ENCODE measurements at places on chromosomes 12 and 14.
A peak's percentile ranks its signal among the peaks of the same experiment; 100 is the strongest.

DNA sequence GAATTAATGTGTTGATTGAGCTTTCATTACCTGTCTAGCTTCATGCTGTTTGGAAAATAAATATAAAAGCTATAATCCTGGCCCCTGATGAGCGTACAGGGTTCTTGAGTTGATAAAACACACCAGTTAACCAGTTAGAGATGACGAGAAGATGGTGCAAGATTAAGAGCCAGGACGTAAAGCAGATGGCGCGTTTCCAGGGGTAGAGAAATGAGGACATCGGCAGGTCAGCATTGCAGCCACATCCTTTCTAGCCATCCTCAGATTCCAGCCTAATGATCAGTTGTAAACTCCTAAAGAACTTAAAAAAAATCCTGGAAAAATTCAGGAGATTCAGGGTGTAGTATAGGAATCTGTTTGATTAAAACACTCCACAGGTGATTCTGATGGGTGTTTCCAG, 203.7 kb downstream of the CACNA1C start:
- peaks cover 3% of the 10 kb centered on the region for H3K4me1 ChIP-seq
- DNase-seq, result no peak
- H3K27me3 ChIP-seq, result no peaks in the 10 kb centered on the region
- no peak overlapping the region for H3K4me3 ChIP-seq

GRCh38 chr14:39342768-39343167, 89.5 kb downstream of the FBXO33 start:
- no peaks in the 10 kb centered on the region for H3K36me3 ChIP-seq
- H3K4me1 ChIP-seq, result no peaks in the 10 kb centered on the region
- no peak overlapping the region for H3K4me3 ChIP-seq
- H3K27me3 ChIP-seq, result no peaks in the 10 kb centered on the region
- no peak overlapping the region for H3K27ac ChIP-seq

GRCh38 chr12:9604287-9604686, 3.4 kb downstream of the KLRB1 start:
- no peaks in the 10 kb centered on the region for H3K36me3 ChIP-seq
- H3K4me3 ChIP-seq, result no peak overlapping the region
- no peak overlapping the region for H3K27ac ChIP-seq
- H3K27me3 ChIP-seq, result no peaks in the 10 kb centered on the region

DNA sequence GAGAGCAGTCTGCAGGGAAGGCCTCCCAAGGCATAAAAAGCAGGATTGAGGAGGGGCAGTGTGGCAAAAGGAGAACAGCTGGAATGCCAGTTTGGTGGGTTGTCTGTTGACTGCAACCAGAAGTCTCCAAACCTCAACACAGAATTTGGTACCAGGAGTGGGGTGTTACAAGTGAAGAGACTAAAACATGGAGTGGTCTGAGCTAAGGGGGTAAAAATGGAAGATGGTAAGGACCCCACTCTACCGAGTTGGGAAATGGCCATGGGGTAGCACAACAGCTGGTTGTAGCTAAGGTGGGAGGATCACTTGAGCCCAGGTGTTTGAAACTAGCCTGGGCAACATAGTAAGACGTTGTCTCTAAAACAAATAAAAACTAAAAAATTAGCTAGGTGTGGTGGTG, 17.8 kb upstream of the KLC1 start:
- no peak overlapping the region for H3K4me3 ChIP-seq
- H3K27ac ChIP-seq, result no peak overlapping the region
- no peaks in the 10 kb centered on the region for H3K36me3 ChIP-seq
- peaks cover 18% of the 10 kb centered on the region for H3K4me1 ChIP-seq
- no peak for DNase-seq

DNA sequence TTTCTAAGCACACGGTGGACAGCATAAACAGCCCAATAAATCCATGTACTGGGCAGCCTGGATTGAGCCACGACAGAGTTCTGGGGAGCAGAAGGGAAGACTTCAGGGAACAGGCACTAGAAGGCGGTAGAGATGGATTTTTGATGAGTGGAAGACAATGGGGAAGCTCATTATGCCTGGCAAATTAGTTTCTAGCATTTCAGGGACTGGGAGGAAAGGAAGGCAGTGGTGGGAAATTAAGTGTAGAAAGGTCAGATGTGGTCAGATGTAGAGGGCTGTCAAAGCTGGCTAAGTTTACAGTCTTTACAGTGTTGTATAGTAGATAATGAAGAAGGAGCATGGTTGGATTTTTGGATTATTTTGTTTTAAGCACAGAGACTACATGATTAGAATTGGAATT, 9.2 kb downstream of the EGLN3 start:
- H3K27me3 ChIP-seq, result no peaks in the 10 kb centered on the region
- no peaks in the 10 kb centered on the region for H3K36me3 ChIP-seq
- H3K4me1 ChIP-seq, result no peaks in the 10 kb centered on the region
- H3K27ac ChIP-seq, result no peak overlapping the region
- DNase-seq, result no peak

DNA sequence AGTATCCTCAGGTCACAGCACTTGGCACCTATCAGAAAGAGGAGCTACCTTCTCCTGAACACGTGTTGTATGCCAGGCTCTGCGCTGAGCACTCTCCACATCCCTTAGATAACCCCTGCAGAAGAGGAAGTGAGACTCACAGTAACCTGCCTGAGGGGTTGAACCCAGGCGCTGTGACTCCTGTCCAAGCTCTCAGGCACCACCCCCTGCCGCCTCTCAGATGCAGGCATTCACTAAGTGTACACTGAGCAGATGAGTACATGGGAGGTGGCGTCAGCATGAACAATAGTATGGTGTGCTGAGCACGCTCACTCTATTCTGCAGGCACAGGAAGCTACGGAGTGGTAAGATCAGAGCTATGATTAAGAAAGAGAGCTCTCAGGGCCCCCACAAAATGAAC, 21.0 kb upstream of the RIC8B start:
- H3K27ac ChIP-seq, result no peak overlapping the region
- peak overlapping the region; percentile 7 for H3K4me3 ChIP-seq
- peaks cover 27% of the 10 kb centered on the region for H3K4me1 ChIP-seq
- no peak for DNase-seq

DNA sequence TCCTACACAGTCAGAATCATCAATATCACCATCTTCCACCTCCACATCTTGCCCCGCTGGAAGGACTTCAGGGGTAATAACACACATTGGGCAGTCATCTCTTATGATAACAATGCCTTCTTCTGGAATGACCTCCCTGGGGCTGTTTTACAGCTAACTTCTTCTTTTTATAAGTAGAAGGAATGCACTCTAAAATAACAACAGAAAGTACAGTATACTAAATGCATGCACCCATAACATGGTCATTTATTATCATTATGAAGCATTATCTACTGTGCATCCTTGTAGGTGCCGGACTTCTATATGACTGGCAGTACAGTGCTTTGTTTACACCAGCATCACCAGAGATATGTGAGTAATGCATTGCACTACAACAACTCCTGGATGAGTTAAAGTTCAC, 19.0 kb upstream of the NUAK1 start:
- H3K27me3 ChIP-seq, result no peaks in the 10 kb centered on the region
- H3K27ac ChIP-seq, result no peak overlapping the region
- H3K4me1 ChIP-seq, result no peaks in the 10 kb centered on the region
- DNase-seq, result no peak
- H3K36me3 ChIP-seq, result no peaks in the 10 kb centered on the region

GRCh38 chr14:50594577-50595316, 34.8 kb downstream of the ATL1 start:
- H3K36me3 ChIP-seq, result no peaks in the 10 kb centered on the region
- no peak overlapping the region for H3K27ac ChIP-seq
- no peaks in the 10 kb centered on the region for H3K4me1 ChIP-seq
- H3K4me3 ChIP-seq, result no peak overlapping the region
- DNase-seq, result no peak

- H3K36me3 ChIP-seq, result no peaks in the 10 kb centered on the region
- DNase-seq, result no peak
- H3K27ac ChIP-seq, result no peak overlapping the region
- H3K27me3 ChIP-seq, result no peaks in the 10 kb centered on the region
- H3K4me1 ChIP-seq, result no peaks in the 10 kb centered on the region
Observed at GRCh38 chr12:65891219-65891618, 66.9 kb downstream of the HMGA2 start.

DNA sequence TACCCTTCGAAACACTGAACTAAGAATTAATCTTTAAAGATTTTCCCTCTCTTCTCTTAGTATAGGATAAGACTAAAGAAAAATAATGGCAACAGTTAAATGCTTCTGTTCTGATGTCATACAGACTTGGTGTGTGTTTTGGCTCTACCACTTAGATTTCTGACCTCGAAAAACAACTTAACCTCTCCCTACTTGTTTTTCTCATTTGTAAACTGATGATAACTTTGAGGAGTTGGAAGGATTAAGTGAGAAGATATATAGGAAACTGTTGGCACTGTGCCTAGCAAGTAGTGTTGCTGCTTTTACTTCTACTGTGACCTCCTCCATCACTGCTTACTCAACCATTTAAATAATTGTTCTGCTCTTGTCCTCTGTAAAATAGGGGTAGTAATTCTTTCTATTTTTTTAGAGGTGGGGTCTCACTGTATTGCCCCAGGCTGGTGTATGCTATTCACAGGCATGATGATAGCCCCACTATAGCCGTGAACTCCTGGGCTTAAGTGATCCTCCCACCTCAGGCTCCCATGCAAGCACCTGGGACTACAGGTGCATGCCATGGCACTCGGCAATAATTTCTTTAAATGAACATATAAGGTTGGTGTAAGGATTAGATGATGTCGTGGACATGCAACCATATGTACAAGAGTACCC, 22.4 kb downstream of the PALS1 start:
- no peaks in the 10 kb centered on the region for H3K27me3 ChIP-seq
- H3K4me1 ChIP-seq, result no peaks in the 10 kb centered on the region
- H3K4me3 ChIP-seq, result no peak overlapping the region
- H3K27ac ChIP-seq, result no peak overlapping the region
- no peaks in the 10 kb centered on the region for H3K36me3 ChIP-seq

GRCh38 chr12:108214486-108214885, 85.4 kb downstream of the WSCD2 start:
- H3K36me3 ChIP-seq, result no peaks in the 10 kb centered on the region
- no peak overlapping the region for H3K4me3 ChIP-seq
- no peaks in the 10 kb centered on the region for H3K27me3 ChIP-seq
- H3K27ac ChIP-seq, result no peak overlapping the region
